ENCODE measurements at places on chromosomes 5 and 9.

DNA sequence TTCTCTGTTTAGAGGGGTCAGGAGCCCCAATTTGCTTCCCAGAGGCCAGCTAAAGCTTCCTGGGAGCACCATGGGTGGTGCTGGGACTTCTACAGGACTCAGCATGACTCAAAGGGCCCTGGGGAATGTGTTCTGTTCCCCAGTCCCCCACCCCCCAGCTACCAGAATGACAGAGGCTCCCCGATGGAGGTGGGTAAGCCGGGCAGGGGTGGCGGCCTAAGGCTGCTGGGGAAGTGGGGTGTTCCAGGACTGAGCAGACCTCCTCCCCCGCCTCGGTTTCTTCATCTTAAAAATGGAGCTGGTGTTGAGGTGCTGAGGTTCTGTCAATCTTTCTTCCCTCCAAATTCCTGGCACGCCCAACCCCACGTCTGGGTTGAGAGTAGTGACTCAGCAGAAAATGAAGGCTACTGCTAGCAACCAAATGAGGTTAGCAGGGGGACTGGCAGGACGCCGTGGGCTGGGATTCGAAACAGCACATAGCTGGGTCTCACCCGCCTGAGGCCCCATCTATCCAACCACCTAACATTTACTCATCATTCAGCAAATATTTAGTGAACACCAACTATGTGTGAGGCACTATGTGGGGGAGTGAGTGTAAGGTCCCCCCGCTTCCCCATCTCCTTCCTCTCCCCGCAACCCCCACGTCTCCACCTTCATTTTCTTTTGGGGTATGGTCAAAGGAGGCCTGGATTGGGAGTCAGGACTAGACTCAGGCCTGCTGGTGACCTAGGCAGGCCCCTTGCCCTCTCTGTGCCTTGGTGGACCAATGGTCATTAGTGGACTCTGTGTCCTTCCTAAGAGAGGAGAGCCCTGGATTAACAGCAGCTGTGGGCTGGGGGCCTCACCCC is 50.2 kb downstream of the C9orf50 start:
- DNase-seq = no peak

- DNase-seq = no peak
These were observed 140.3 kb upstream of the CHD1 start for GRCh38 chr5:99068944-99069650.

DNA sequence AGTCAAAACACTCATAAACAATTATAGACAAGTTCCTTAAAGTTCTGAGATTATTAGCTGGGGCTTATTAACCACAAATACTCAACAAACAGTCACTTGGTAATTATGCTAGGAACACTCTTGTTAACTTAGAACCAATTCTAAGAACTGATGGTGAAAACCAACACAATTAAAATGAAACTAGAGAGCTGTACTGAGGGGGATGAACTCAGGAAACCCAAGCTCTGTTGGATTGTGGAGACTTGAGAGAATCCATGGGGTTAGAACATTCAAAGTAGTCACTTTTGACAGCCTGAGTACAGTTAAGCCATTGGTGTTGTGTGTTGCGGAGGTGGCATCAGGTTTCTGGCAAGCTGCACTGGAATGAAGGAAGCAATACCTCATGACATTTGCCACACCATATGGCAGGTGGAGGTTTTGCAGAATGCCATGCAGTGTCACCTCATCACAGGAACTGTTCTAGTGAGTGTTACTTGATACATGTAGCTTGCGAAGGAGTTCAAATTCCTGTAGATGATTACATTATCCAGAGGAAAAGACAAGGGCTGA is 480.9 kb upstream of the CD180 start:
- no peak for DNase-seq

GRCh38 chr5:67154556-67155206 is 41.9 kb downstream of the CD180 start:
- no peak for DNase-seq

DNA sequence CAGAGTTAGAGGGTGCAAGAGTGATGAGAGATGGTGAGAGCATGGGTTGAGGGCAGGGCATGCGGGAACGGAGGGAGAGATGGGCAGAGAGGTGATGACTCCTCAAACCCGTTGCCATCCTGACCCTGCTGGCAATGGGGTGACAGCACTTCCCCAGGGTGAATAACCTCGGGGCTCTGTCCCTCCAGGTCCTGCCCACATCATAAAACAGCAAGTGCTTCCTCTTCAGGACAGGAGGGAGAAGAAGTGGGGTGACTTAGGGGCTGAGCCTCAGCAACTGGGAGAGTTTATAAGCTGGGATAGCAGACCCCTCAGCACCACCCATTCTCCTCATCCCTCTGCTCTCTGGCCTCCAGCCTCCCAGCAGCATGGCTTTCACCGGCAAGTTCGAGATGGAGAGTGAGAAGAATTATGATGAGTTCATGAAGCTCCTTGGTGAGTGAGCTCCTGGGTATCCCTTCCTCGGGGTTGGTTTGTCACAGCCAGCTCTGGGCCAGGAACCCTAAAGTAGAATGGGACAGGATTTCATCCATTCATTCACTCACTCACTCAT is at the start of gene FABP6:
FABP6 (plus strand) TSS at position 317 of the 553 bp plus-strand sequence; CDS start at position 369, 52 bp downstream.
- DNase-seq = no peak

DNA sequence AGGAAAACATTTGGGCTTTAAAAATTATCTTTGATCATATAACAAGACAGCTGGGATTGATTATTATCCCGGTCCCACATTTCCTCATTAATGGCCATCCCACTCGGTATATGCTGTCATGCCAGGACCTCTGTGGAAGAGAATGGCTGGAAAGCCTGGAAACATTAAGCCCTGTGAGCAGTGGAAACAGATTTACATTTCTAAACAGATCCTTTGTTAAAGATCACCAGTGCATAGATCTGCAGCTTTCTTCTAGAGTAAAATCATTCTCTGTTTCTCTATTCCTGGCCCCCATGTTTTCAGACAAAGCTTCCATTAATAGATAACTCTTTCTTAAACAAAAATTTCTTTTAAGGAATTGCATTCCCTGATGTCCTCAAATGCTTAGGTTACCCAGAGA is 152.2 kb downstream of the CAVIN4 start:
- DNase-seq = no peak

GRCh38 chr5:145946112-145946861 is 9.9 kb downstream of the SH3RF2 start:
- DNase-seq = no peak

DNA sequence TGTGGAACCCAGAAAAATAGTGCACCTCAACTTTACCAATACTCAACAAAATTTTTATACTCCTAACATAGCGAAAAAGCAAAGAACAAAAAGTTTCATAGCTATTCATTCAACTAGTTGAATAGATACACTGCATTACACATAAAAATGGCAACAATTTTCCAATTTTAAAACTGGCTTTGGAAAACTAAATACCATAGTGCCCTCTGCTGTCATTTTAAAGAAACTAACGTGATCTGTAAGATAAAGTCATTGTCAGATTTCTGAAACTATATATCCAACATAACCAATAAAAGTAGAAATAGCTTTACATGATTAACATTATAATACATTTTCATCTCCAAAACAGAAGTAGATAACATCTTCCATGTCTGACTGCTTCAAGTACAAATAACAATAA is 31.6 kb downstream of the DTWD2 start:
- peak; percentile 6 for DNase-seq

GRCh38 chr9:99294850-99295461 is 72.9 kb downstream of the SEC61B start:
- DNase-seq = no peak

GRCh38 chr5:36887532-36887931 is 11.0 kb downstream of the NIPBL start:
- no peak for DNase-seq

- DNase-seq = no peak
These were observed 153.9 kb upstream of the MEF2C start for GRCh38 chr5:89036704-89037489.

GRCh38 chr5:174446988-174447387 is 277.4 kb upstream of the MSX2 start:
- no peak for DNase-seq

- DNase-seq = no peak
These were observed 16.2 kb downstream of the SMIM23 start for GRCh38 chr5:171801839-171802238.

GRCh38 chr9:89839449-89839848 is 234.6 kb downstream of the GADD45G start:
- DNase-seq = no peak

DNA sequence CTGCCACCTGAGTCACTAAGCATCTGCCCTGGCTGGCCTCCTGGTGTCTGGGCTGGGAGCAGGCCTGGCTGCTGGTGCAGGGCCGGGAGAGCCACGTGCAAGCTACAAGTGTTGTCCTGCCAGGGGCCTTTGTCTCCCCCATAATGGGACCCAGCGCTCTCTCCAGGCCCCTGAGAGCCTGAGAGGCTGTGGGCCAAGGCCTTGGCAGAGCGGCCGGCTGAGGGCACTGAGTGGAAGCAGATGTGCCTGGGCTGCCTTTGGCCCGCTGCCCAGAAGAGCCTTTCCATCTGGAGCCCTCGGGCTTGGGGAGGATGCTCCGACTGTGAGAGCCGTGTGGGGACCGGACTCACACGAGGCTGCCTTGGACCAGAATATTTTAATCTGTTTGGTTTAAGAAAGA is 185.5 kb downstream of the RGS3 start:
- no peak for DNase-seq

GRCh38 chr5:71816307-71816706 is 97.2 kb downstream of the CARTPT start:
- DNase-seq = no peak

DNA sequence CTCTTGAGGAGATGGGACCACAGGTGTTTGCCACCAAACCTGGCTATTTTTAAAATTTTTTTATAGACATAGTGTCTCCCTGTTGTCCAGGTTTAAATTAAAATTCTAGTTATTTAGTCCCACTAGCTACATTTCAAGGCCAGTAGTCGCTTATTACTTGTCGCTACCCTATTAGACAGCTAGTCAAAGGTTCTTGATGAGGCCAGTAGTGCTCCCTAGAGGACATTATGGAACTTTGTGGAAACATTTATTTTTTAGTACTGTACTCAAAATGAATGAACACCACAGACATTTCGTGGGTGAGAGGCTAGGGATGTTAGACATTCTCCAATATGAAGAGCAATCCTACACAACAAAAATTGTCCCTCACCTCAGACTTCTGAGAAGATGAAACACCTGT is 14.4 kb upstream of the GRXCR2 start:
- DNase-seq = no peak

GRCh38 chr9:113221800-113222481 is 597 bp downstream of the SLC31A1 start:
- peak; percentile 33 for DNase-seq

GRCh38 chr9:128836509-128837145 is 7.0 kb upstream of the SPOUT1 start:
- no peak for DNase-seq

GRCh38 chr5:37738865-37739488 is 100.9 kb downstream of the GDNF start:
- no peak for DNase-seq

Measured in NCI-H748 treated with DMSO at 0.1 percent for 48 hours (cell line).